ENCODE measurements at places on chromosomes 4 and X.

GRCh38 chr4:39032218-39033085 lies at the start of gene TMEM156:
TSS of gene TMEM156 (minus strand) at chr4:39032409. CDS start at chr4:39032313, 96 bp downstream.
- DNase-seq: peak; percentile 42

- no peak for DNase-seq
Measured at GRCh38 chrX:49970674-49971073, 48.3 kb downstream of the CLCN5 start.

GRCh38 chr4:37650481-37650880 lies 35.7 kb downstream of the RELL1 start:
- DNase-seq: no peak

DNA sequence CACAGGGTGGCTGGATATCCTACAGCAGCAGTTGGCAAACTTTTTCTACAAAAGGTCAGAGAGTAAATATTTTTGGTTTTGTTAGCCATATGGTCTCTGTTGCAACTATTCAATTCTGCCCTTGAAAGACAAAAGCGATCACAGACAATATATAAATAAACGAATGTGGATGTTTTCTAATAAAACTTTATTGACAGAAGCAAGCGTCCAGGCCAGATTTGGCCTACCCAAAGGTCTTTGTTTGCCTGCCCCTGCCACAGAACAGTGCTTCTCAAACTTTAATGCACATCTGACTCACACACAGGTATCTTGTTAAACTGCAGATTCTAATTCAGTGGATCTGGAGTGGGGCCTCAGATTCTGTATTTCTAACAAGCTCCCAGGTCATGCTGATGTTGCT lies 621.4 kb upstream of the DIPK2B start:
- no peak for DNase-seq

- peak; percentile 76 for DNase-seq
Measured at GRCh38 chr4:53644607-53645006, 53.3 kb upstream of the LNX1 start.

- no peak for DNase-seq
Measured at GRCh38 chrX:150361070-150361776, 1.9 kb upstream of the MAMLD1 start.

GRCh38 chr4:94221916-94222315 lies 14.3 kb downstream of the SMARCAD1 start:
- no peak for DNase-seq

DNA sequence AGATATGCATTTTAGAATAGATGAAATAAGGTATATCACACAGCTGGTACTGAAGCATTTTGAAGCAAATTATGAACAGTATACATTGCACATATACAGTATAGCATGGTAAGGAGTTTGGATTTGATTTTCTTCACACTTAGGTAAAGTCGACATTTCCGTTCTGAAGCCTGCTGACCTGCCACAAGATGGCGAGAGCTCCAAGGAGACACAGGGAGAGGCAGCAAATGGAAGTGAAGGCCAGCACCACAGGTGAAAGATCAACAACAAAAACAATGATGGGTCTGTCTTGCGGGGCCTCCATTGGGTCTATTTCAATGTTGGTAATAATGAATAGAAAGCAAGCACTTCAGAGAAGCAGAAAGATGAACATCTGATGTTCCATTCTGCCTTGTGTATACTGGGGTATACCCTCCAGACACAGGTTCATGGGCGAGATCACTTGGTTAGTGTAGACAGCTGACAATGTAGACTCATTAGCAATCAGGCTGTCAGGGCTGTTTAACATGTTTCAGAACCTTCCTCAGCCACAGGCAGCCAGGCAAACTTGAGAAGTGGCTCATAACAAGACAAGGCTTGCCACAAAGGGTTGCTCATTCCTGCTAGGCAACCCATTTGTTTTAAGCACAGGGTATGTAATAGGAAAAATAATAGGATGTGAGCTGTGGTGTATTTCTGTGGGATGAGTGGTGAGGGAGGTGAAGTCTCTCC lies 21.4 kb upstream of the NOX1 start:
- no peak for DNase-seq

- no peak for DNase-seq
Measured at GRCh38 chr4:168265327-168265726, 53.2 kb downstream of the DDX60 start.

DNA sequence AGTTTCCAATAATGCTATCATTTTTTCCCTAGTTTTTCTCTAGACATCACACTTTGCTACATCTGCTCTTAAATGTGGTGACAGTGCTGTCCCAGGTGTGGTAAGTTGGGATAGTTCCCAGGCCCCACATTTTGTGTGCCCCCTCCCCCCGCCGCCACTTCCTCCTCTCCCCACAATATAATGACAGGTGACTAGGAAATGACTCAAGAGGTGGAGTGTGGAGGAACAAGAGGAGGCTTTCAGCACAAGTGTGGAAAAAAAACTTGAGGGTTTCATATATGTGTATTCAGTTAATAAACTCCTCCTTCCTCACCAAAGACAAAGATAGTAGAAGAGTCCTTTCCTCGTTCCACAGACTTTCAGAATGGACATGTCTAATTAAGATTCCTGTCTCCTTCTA lies 18.3 kb upstream of the IL21 start:
- DNase-seq: no peak

DNA sequence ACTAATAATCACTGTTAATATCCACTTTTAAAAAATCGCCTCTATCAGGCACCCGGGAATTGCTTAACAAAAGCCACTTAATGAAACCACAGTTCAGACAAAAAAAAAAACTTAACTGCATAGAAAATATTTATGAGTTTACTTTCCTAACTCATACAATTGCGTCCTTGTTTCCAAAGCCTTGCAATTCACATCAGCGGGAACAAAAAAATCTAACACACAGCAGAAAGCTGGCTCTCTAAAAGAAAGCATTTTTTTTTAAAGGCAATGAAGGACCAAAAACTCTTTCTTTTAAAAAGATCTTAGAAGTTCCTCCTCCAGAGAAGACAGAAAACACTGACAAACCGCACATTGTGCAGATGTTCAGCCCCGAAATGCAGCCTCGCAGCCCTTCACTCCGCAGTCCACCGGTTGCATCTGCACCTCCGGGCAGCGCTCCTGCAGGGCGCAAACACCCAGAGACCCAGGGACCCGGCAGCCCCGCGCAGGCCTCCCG lies 812 bp downstream of the FAT1 start:
- no peak for DNase-seq

GRCh38 chr4:124282301-124282898 lies 430.1 kb downstream of the ANKRD50 start:
- no peak for DNase-seq
